ENCODE measurements at places on chromosomes 2 and 18.

DNA sequence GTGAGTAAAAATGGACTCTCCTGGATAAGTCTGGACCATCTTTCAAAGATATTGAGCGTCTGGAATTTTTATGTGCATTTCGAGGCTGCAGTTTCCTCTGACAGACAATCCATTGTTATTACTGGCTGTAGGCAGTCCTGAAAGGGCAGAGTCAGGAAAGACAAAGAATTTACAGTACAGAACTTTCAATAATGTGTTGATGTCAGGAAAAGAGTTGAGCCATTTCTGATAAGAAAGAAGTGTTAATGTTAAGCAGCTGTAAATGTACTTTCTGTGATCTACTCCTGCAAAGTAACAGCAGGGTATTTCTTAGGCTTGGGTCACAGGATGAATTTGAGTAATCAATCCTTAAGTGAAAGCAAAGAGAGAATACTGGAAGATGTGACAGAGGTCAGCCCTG lies 29.8 kb downstream of the TSPYL6 start:
- no peak for DNase-seq

DNA sequence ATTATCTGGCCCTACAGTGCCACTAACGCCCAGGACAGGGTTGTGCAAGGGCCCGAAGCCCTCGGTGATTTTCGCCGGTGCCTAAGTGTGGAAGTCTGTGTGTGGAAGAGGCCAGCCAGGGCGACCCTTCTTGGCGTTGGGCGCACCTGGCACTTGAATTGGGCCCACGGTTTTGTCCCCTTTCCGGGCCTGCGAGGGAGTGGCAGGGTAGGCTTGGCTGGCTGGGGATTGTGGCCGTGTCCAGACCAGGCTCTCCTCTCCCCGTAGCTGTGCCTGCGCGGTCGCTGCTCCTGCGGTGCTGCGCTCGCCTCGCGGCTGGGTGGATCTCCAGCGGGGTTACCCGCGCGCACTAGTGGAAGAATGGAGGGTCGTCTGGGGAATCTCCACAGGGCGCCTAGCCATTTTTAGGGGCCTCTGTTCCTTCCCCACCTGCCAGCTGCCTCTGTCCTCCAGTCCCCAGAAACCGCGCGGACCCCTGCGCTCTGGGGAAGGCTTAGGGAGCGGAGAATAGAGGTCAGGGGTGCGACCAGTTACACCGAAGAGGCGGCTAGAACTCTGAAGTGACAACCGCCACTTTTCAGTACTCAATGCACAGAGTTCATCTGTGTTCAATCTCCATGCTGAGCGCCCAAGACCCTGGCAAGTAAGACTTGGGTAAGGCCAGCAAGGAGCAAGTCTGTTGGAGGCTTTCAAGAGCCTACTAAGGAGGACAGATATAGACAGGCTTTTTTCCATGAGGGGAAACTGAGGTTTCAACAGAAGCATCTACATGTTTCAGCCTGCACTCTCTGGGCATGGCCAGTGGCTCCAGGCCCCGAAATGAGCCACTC lies 16.0 kb downstream of the EVX2 start:
- DNase-seq, result no peak

GRCh38 chr2:229129738-229130371 lies 141.2 kb downstream of the PID1 start:
- DNase-seq, result no peak

- DNase-seq, result no peak
These were observed 49.1 kb downstream of the TFPI start for GRCh38 chr2:187505065-187505672.

DNA sequence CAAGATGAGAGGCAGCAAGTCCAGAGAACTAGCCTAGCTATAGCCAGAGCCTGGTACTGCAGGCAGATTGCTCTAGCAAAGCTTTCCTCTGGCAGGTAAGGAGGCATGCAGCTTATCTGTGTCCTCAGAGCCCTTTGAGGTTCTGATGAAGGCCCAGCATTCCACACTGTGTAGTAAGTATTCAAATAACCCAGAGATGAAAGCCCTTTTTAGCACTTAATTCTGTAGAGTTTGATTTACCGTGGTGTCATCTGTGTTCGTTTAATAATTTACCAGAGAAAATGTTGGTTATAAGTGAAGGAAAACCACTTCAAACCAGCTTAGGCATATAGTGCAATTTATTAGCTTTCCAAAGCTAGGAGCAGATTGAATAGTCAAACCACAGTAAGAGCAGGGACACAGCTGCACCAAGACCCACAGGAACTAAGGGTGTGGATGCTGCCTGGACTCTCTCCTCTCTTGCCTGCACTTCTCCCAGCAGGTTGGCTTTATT lies 226.6 kb downstream of the BABAM2 start:
- no peak for DNase-seq

GRCh38 chr2:232568161-232568560 lies 17.7 kb downstream of the EIF4E2 start:
- DNase-seq, result no peak
